Stimulated activated CD8-positive, alpha-beta memory T cell treated with anti-CD3 and anti-CD28 coated beads, Interleukin-4, amount 100 ng/mL, for 4 hours (primary cell): ENCODE measurements at places on chromosomes 7 and 10.

GRCh38 chr10:34037499-34037898 is 703.0 kb upstream of the NRP1 start:
- DNase-seq = no peak

- no peak for DNase-seq
Measured at GRCh38 chr7:94052398-94053180, 48.4 kb upstream of the BET1 start.

- DNase-seq = no peak
Measured at GRCh38 chr10:99858849-99859248, 76.4 kb downstream of the ABCC2 start.

GRCh38 chr10:92714152-92714845 is 24.5 kb downstream of the HHEX start:
- no peak for DNase-seq

GRCh38 chr7:55369427-55370400 is 4.6 kb downstream of the LANCL2 start:
- no peak for DNase-seq
